ENCODE measurements at places on chromosomes 16 and 17.

GRCh38 chr17:26765860-26766709 lies 527.8 kb upstream of the WSB1 start:
- no peak for DNase-seq

DNA sequence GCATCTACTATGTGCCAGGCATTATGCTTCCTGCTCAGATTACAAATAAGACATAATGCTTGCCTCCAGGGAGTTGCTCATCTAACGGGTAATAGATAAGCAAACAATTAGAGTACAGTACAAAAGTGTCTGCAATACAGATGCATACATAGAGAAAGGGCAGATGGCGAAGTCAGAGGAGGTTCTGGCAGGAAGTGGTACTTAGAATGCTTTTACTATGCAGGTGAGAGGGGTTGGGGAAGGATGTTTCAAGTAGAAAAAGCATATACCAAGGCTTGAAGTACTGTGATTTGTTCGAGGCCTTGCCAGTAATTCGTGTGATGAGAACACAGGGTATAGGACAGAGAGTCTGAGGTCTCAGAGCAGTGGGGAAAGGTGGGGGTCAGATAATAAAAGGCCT lies 349.8 kb downstream of the UTP18 start:
- no peak for DNase-seq

- DNase-seq, result no peak
These were observed 194.9 kb upstream of the CDH11 start for GRCh38 chr16:65316808-65317207.

DNA sequence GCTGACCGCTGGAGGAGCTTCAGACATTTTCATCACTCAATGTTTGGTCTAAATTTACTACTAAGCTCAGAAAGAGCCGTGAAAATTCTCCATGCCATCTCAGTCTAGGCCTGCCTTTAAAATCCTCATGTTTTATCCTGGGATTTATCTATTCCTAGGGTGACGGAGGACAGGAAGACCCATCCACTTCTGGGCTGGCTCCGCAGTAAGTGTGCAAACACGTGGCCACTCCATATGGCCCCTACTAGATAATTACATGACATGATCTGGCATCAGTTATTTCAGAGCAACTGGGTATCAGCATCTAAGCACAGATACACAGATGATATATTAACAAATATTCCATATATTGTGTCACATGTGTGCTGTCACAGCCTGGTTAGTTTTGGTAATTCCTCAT lies 77.8 kb upstream of the HS3ST4 start:
- DNase-seq, result no peak

- no peak for DNase-seq
These were observed 20.0 kb downstream of the ADAMTS18 start for GRCh38 chr16:77414752-77415231.

- no peak for DNase-seq
These were observed 63.0 kb downstream of the SMG6 start for GRCh38 chr17:2240541-2240940.

GRCh38 chr16:2086106-2086742 lies 38.4 kb downstream of the TSC2 start:
- no peak for DNase-seq
